ENCODE measurements at places on chromosomes 4 and X.

DNA sequence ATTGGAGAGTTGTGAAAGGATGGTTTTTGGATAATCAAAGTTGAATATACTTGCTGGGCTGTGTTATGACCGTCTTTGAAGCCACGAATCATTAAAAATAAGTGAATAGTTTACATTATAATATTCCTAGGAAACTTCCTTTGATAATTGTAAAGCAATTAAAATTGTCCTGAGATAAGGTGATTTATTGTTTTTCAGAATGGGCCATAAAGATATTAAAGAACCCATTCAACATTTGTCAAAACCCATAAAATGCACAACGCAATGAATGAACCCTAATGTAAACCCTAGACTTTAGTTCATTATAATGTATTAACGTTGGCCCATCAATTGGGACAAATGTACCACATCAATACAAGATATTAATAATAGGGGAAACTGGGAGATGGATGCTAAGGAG lies 11.4 kb downstream of the FHL1 start:
- no peak for DNase-seq

DNA sequence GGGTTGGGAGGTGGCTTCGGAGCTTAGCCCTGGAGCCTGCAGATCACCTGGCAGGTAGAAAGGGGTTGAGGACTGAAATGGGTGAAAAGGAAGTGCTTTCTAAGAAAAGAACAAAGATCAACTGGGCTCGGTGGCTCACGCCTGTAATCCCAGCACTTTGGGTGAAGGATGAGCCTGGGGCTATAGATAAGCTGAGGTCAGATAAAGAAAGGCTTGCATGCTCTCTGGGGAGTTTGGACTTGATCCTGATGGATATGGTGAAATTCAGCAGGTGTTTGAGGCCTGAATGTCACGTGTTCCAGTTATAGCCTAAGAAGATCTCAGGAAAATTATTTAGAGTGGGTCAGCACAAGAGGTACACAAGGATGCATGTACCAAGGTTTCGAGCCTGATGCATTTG lies 40.8 kb downstream of the SLC34A2 start:
- DNase-seq = no peak

- DNase-seq = peak; percentile 92
These were observed 41.7 kb downstream of the TMEM164 start for GRCh38 chrX:110044346-110045249.

- DNase-seq = no peak
These were observed 26.0 kb downstream of the LRP2BP start for GRCh38 chr4:185369731-185370130.

DNA sequence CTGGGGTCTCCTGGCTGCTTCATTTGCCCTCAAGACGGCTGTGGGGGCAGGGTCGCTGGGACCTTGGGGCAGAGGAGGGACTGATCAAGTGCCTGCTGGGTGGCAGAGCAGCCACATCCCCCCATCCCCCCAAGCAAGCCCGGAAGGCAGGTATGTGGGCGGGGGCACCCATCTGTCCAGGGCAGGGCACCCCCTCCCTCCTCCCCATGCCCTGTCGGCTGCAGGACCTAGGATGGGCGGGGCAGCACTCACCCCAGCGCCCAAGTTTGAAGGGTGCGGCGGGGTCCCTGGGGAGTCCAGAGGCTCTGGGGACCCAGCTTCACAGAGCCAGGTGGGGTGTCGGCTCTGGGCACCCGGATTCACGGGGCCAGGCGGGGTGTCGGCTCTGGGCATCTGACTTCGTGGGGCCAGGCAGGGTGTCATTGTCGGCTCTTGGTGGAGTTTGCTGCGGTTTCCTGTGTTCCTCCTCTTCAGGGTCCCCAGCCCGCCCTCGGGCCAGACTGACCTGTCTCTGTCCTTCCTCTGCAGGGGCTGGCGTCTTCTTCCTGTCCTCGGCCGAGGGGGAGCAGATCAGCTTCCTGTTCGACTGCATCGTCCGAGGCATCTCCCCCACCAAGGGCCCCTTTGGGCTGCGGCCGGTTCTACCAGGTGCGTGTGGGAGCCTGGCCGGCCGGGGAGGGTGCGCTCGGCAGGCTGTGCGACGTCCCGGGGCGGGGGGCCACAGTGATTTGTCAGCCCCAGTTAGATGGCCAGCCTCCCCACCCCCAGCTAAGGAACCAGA lies 22.1 kb downstream of the DOK7 start:
- no peak for DNase-seq

DNA sequence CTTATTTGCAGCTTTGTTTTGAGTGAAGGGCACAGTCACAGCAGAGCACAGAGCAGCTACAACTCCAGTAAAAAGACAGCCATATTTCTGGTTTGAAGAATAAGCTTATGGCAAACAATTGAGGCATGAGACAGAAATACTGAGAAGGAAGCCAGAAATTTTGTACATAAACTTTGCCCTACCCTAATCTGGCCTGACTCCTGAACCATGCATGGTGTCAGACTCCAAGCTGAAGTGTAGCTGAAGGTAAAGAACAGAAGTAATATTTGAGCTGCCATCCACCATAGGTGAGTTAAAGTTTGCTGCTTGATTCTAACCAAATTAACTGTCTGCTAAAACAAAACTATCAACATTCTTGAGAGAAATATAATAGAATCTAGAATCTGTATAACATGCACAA lies 24.5 kb upstream of the TMEM192 start:
- DNase-seq = no peak

DNA sequence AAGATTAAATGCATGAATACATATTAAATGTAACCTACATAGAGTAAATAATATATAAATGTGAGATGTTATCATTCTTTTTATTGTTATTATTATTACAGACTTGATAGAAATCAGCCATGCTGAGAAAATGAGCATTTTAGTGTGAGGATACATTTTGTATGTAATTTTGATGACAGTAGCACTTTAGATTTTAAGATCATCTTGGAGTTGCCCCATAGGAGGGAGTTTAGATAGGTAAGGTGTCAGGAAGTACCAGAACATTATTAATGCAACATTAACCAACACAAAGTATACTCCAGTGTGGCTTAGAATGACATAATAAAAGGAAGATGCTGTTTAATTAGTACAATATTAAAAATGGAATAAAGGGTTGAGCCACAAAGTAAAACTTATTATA lies 8.4 kb downstream of the TMPRSS11A start:
- DNase-seq = no peak

DNA sequence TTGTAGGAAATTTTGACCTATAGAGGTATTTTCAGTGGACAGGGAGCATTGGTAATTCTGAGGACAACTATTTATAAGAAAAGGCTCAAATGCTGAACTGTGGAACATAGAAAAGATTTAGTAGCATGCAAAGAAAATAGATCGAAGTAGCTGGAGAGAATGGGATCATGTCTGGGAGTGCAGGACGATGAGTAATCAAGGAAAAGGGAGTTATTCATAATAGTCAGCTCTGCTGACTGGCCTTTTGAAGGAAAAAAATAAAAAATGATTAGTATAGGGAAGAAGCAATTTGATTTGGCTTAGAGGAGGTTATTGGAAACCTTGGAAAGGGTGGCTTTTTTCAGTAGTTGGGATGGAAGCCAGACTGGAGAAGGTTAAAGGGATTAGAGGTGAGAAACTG lies 22.9 kb upstream of the ANK2 start:
- no peak for DNase-seq

DNA sequence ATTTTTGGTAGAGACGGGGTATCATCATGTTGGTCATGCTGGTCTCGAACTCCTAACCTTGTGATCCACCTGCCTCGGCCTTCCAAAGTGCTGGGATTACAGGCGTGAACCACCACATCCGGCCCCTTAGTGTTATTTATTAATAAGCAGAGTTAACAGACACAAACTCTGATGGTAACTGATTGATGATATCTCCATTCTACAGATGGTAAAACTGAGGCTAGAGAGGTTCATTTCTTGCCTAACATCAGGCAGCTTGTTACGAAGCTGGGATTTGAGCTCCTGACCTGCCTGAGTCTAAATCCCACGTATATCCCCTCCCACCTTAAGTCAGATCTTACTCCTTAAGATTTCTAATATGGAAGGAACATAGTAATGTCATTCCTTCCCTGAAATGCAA lies 36.9 kb downstream of the TBC1D14 start:
- no peak for DNase-seq

DNA sequence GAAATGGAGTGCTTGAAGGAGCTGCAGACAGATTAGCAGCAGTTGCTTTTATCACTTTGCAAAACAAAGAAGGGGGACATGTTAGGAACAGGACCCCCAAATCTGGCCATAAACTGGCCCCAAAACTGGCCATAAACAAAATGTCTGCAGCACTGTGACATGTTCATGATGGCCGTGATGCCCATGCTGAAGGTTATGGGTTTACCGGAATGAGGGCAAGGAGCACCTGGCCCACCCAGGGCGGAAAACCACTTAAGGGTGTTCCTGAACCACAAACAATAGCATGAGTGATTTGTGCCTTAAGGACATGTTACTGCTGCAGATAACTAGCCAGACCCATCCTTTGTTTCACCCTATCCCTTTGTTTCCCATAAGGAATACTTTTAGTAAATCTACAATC lies 79.6 kb upstream of the GC start:
- no peak for DNase-seq

- no peak for DNase-seq
These were observed 524.9 kb upstream of the HTR2C start for GRCh38 chrX:114058988-114059418.

GRCh38 chr4:151669990-151670389 lies 90.8 kb downstream of the GATB start:
- no peak for DNase-seq
